ENCODE measurements at places on chromosomes 7 and 10.

DNA sequence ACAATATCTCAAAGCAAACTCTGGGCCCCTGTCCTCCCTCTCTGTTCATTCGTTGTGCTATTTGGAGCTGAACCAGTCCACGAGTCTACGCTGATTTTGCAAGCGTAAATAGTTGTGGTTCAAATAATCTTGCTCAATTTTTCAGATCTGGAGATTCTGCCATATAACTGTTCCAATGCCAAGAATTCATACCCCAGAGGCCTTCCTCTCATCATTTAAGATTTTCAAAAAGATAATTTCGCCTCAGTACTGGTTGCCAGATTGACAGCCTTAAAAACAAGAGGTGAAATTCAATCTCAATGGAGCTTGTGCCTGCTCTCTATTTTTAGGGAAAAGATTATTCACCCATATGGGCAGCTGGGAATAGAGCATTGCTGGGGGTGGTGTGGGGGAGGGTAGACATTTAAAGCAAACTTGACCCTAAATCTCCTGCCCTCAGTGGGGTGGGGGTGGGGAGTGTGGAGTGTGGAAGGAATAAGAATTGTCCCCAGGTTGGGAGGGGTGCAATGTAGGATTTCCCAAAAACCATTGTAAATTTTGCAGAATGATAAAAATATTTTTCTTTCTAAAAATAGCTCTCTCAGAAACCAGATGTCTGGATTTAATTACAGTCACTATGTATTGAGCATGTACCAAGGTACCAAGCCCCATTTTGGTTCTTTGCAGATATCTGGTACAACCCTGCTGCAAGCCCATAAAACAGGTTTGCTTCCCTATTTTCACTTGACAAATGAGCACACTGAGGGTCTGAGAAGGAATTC, 104.7 kb upstream of the EEPD1 start:
- no peak for DNase-seq

DNA sequence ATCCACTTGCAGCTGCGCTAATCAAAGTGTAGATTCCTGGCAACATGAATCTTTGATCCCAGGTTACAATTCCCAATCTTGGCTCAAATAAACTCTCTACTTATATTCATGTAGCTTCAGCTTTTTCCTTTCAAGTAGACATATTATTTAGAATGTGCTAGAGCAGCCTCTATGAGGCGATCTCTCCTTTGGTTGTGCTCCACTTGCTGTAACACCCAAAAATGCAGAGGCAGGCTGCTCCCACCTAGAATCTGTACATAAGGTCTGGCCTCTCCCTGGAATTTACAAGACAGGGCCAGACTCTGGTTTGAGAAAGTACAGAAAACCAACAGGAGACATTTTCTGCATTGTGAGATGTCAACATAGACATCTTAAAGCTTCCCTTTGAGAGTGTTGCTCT, 23.1 kb downstream of the ZNF107 start:
- DNase-seq = no peak

GRCh38 chr10:133187906-133188681, 28.1 kb downstream of the KNDC1 start:
- DNase-seq = no peak

GRCh38 chr10:82908751-82909150, 1033.8 kb downstream of the NRG3 start:
- DNase-seq = no peak

- no peak for DNase-seq
Measured at GRCh38 chr7:151451626-151452571, 12.0 kb upstream of the CRYGN start.

DNA sequence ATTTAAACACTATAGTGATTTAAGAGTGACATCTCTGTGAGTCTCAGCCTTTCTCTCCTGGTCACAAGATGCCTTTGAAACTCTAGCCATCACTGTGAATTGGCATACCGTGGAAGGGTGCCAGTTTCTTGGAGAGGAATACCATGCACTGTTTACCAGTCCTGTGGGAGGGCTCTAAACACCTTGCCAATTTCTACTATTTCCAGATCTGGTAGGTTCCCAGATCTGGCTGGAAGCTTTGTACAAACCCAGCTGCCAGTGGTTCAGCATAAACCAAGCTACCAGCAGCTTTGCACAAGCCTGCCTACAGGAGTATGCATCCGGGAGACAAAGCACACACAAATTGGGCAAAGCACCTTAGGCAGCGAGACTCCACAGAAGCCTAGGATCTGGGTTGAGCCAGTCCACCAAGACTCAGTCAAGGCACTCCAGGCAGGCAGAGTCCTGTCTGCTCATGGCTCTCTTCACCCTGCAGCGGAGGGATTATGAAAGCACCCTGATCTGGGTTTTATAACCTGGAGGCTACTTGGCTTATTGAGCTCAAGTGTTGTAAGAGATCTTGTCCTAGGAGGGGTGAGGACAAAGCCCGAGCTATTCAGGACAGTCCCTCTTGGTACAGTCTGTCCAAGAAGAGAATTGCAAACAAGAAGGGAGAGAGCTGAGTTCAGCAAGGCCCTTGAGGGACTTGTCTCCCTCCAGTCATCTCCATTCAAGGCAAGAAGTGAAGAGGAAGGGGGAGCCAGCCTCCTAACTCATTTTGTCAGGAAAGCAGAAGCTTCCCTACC, 23.6 kb downstream of the MCM10 start:
- DNase-seq = no peak

DNA sequence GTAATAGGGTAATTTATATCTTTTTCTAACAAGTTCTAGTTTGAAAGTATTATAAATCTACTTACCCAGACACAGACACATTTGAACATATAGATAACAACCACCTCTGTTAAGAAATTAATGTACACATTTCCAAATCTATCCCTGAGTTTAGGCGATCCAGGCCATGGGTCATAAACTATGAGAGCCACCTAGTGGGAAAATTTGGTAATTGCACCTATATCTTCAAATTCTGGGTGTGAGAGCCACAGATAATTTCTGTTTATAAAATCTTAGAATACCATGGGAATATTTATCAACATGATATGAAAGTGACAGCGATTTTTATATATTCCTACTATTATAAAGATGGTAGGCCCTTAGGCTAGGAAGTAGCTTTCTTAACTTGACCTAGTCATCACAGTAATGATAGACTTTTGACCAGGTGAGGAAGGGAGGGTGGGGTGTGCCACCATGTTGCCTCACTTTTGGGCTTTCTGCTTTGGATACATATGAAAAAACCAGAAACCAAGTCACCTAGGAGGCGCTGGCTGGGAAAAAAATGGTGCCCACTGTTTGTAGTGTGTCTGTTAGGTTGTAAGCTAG, 8.0 kb upstream of the EPHA1 start:
- peak; percentile 46 for DNase-seq

GRCh38 chr7:30988351-30989005, 24.7 kb downstream of the GHRHR start:
- no peak for DNase-seq

DNA sequence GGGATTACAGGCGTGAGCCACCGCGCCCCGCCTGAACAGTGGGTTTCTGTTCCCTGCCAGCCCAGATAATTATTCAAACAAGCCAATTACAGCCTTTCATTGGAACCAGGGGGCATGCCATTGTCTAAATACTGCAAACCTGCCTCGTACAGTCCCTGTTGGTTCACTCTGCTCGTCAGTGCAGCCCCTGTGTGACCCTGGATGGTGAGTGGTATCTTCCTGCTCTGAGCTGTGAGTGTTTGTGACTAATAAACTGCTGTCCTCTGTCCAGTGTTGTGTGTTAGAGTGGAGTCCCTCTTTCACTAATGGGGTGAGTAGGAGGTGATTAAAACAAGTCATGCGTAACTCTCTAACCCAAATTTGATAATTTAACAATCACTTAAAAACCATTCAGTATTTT, 176.5 kb upstream of the FAM3C start:
- no peak for DNase-seq

DNA sequence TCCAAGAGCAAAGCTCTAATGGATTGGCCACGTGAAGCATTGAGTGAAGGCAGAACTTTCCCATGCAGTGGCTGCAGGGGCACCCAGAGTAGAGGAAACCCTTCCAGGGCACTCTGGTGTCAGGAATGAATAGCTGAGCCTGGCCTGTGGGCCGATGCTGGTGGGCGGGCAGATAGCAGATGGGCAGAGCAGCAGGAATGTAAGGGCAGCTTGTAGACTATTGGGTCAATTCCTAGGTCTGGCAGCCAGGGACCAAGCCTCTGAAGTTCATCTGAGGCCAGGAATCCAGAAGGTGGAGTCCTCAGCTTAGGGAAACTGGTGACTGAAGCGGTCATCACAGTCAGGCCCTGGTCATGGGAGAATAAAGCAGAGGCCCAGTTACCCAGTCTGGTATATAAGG, 115.4 kb downstream of the TMEM178B start:
- DNase-seq = no peak

DNA sequence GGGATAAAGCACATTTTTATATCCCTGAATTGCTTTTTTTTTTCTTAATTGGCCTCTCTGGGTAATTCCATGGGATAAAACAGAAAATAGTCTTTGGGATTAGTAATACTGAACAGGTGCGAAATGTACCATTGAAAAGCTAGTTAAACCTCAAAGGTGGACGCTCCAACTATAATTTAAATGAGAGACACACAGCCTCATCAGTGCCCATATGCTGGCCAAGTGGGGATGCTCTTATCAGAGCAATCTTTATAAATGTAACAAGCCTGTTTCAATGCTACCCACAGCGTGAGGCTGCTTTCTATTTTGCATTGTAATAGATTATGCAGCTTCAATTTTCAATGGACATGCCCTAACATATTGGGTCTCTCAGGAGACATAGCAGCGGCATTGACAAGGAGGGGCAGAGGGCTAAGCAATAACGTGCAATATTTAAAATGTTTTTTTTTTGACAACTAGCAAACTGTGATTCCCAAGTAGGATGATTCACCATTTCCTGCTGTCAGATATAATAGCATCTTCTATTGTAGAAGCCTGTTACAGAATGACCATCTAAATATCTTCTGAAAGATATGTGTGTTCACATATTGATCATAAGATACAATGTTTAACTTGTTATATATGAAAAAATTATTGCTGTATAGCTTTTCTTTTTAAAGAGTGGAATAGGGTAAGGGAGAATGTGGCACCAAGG, 91.3 kb upstream of the BET1 start:
- DNase-seq = no peak

- DNase-seq = no peak
Measured at GRCh38 chr10:72353965-72354355, 759 bp downstream of the DNAJB12 start.

GRCh38 chr10:96873086-96873485, 41.0 kb downstream of the LCOR start:
- DNase-seq = no peak
